SK-N-SH (cell line): ENCODE measurements at places on chromosomes 7 and 10. TPM values are rescaled to one million over a fixed set of nuclear protein-coding genes. Genes with fewer than 3 reads are reported as not detected.

ADAMTS14 gene
- 1.1 and 1.2 TPM in 2 replicates for polyA plus RNA-seq

FKBP6 gene
- polyA plus RNA-seq = not detected in 2 replicates

NUTM2E gene
- 0.05 and 0.19 TPM in 2 replicates for polyA plus RNA-seq

LIPK gene
- polyA plus RNA-seq = not detected in 2 replicates

SYT15 gene
- polyA plus RNA-seq = 0.07 and 0.11 TPM in 2 replicates

ASB13 gene
- polyA plus RNA-seq = 9.2 TPM in 2 replicates

PPP1R17 gene
- not detected in 2 replicates for polyA plus RNA-seq

MLXIPL gene
- 0.21 and 0.32 TPM in 2 replicates for polyA plus RNA-seq

KCNMA1 gene
- polyA plus RNA-seq = 81.2 and 107 TPM in 2 replicates
